ENCODE measurements at places on chromosomes 5 and 9.

- DNase-seq: no peak
These were observed 3.2 kb upstream of the C5orf63 start for GRCh38 chr5:127076315-127077129.

DNA sequence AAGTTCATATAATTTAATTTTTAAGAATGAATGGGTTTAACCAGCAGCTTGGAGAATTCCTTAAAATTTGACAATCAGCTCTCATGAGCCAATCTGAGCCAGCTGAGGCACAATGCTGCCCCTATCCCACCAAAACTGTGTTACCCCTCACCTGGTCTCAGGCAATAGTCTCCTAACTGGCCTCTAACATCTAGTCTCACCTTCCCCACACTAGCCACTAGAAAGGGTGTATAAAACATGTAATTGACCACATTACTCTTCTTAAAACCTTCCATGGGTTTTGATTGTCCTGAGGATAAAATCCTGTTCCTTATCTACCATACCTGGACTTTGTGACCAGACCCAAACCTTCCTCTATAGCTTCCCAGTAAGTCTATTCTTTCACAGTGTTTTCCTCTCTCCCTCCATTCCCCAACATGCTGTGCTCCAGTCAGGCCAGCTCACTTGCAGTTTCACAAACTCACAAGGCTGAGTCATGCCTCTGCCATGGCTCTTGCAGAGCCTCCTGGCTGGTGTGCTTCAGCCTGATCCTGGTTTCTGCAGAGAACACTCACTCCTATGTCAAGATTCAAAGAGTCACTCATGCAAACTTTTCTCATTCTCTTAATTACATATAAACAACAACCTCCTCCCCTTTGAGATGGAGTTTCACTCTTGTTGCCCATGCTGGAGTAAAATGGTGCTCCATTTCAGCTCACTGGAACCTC lies 16.0 kb upstream of the ZCCHC7 start:
- no peak for DNase-seq

DNA sequence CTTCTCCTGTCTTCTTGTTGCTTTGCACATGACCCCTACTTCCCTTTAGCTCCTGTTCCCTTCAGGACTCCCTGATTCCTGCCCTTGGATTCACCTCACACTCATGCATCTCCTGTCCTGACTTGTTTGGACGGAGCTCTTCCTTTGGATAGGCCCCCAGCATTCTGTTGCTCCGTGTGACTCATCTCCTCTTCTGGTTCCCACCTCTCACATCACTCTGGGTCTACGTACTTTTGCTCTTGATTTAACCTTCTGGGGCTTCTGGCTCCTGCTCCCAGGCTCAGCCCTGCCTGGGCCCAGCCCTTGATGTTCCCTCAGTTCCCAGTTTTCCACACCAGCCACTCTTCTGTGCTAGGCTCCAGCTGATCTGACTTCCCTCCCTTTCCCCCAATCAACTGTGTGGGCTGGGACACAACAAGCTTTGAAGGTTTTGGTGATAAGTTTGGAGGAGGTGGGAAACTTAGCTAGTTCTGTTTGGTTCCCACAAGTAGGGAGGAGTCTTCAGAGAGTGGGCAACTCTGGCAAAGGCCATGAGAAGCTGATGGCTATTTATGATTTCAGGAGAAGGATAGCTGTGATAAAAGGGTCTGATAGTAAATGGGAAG lies 331.5 kb downstream of the ARHGEF28 start:
- DNase-seq: no peak

- no peak for DNase-seq
These were observed 187.7 kb upstream of the MPDZ start for GRCh38 chr9:13467157-13467556.

- no peak for DNase-seq
These were observed 19.3 kb downstream of the BRD9 start for GRCh38 chr5:873328-873727.
